ENCODE measurements at places on chromosomes 4 and X.

DNA sequence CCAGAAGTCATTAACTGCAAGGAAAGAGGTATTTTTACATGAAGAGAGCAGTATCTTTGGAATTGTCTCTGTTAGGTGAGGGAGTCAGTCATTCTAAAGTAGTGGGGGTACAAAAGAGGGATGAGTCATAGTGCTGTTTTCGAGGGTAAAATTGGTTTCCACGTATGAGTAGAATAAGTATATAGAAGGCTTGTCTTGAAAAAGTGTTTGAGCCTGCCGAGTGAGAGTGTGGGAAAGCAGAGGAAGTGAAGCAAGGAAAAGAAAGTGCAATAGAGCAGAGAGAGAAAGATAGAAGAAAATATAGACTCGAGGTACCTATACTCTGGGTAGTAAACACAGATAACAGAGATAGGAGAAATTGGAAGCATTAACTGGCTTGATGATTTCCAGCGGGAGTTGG lies 696.4 kb downstream of the DMD start:
- no peak for DNase-seq

DNA sequence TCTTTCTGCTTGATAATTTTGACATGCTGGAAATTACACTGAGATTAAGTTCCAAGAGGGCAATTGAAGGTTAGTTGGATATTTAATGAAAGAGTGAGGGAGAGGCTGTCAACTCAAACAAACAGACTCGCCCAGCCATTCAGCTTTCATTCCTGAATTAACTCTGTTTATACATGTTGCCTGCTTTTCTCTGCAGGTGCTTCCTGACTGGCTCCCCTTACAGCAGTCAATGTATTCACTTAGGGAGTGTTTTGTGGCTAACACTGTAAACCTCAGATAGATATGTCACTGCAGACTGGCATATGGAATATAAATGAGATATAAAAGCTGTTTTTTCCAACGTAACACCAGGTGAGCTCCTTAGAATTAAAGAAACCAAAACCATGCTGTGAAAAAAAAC lies 28.7 kb downstream of the TMPRSS11A start:
- no peak for DNase-seq

DNA sequence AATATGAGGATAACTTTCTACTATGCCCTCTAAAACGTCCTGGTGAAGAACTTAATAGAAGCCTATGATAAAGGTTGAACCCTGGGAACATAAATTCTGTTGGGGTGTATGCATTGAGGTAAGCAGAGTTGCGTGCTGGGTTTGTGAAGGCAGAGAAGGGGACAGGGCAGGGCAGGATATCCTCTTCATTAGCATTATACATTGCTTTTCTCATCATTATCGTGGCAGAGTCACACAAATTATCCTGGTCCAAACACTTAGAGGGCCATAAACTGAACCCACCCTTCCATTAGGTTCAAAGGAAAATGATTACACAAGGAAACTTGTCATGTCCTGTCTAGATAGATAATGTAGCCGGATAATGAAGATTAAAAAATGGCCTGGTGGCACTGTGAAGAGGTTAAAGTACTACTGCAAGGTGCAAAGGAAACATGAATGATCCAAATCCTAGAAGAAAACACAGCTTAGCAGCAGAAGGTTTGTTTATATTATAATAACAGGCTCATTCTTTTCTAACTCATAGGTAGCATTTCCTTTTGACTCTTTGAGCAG lies 189.1 kb downstream of the SPCS3 start:
- no peak for DNase-seq

GRCh38 chr4:74109870-74110605 lies 11.0 kb upstream of the CXCL2 start:
- no peak for DNase-seq

GRCh38 chrX:120213438-120214265 lies 37.0 kb upstream of the ZBTB33 start:
- no peak for DNase-seq

- DNase-seq = no peak
These were observed 42.5 kb upstream of the TLR2 start for GRCh38 chr4:153641532-153641931.

- DNase-seq = no peak
These were observed 1111.2 kb upstream of the ADGRL3 start for GRCh38 chr4:60088807-60089486.
